ENCODE measurements at places on chromosomes 11 and 22.

- no peak for DNase-seq
Measured at GRCh38 chr11:117808784-117809183, 11.8 kb upstream of the DSCAML1 start.

DNA sequence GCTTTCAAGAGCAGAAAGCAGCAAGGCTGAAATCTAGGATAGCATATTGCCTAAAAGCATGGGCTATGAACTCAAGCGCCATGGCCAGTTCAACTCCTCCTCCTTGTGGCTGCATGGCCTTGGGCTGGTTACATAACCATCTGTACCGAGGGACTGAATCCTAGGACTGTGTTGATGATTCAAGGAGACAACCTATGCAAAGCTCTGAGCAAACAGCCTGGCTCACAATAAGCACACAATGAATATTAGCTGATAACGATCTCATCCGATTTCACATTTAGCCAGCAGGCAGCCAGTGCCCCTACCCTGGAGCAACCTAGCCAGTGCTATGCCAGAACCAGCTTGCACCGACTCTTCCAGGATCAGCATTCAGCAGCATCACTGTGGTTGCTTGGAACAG, 698.4 kb downstream of the TBC1D22A start:
- DNase-seq = no peak

DNA sequence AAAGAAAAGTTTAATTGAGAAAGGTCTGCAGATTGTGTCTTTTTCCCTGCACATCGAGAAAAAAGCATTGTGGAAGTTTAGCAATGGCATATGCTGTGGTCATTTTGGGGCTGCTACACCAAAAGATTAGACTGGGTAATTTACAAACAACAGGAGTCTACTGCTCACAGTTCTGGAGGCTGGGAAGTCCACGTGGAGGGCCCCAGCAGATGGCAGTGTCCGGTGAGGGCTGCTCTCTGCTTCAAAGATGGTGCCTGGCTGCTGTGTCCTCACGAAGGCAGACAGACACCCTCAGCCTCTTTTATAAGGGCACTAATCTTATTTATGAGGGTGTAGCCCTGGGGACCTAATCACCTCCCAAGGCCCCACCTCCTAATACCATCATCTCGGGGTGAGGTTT, 21.1 kb downstream of the PHF21B start:
- no peak for DNase-seq

GRCh38 chr11:131677828-131678470, 307.5 kb downstream of the NTM start:
- DNase-seq = no peak

GRCh38 chr22:49549256-49550140, 278.2 kb downstream of the BRD1 start:
- DNase-seq = no peak

- no peak for DNase-seq
Measured at GRCh38 chr11:124415356-124415923, 9.2 kb downstream of the OR8B4 start.

- DNase-seq = no peak
Measured at GRCh38 chr11:30786256-30787110, 200.3 kb upstream of the MPPED2 start.

DNA sequence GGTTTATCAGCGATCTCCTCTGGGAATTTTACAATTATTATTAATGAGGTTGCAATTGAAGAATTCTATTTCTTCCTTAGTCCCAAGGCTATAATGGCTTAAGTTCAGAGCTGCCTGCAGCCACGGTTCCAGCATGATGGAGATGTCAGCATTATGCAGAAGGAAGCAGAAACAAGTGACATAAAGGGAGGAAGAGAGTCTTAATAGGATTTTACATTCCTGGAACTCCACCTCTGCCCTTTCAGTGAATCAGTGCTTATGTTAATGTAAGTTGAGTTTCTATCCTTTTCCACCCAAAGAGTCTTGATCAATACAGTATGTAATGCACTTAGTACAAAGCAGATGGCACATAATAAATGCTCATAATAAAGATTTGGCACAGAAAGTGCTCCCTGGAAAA, 11.6 kb upstream of the NRGN start:
- DNase-seq = no peak

GRCh38 chr11:109026891-109027489, 362.1 kb downstream of the DDX10 start:
- DNase-seq = no peak

- DNase-seq = no peak
Measured at GRCh38 chr22:17346578-17346977, 22.7 kb upstream of the CECR2 start.

GRCh38 chr11:125942771-125943428, 2.9 kb upstream of the VSIG10L2 start:
- DNase-seq = no peak
